ENCODE measurements at places on chromosomes 3 and 15.

DNA sequence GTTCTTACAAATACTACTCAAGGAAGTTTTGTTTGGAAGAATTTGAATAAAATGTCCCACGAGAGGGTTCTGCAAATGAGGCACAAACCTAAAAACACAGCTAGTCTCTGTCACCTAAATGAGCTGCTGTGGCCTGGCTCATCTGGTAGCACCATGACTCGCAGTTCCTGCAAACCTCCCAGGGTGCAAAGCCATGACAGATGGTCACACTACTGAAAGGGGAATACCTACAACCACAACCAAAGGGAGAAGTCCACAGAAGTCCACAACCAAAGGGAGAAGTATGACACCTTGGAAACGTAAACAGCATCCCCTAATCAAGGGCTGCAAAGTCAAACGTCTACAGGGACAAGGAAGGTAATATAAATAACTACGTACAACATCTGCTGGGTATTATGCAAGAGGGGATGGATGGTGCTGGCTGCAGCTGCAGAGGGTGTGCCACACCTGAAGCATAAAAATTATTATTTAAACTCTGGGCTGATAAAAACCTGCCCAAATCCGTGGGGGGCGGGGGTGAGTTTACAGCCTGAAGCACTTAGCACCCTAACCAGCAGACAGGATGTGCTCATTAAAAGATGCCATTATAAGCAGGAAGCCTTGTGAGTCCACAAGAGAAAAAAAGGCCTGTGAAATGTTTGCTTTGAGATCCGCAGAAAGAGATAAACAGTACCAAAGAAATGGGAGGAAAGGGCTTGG is 184.0 kb downstream of the MAGI1 start:
- DNase-seq = peak; percentile 18

DNA sequence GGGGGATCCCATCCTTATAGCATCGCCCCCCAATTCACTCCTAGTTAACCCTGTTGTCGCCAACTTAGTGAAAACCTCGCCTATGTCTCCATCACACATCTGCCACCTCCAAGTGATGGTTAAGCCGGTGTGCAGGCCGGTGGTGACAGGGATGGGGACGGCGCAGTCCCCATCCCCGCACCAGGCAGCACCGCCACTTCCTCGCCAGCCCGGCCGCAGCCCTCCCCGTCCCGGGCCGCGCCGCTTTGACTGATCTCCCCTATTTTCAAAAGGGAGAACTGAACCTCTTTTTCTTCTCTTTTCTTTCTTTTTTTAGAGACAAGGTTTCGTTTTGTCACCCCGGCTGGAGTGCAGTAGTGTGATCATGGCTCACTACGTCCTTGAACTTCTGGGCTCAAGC is 11.3 kb upstream of the MOBP start:
- no peak for DNase-seq

DNA sequence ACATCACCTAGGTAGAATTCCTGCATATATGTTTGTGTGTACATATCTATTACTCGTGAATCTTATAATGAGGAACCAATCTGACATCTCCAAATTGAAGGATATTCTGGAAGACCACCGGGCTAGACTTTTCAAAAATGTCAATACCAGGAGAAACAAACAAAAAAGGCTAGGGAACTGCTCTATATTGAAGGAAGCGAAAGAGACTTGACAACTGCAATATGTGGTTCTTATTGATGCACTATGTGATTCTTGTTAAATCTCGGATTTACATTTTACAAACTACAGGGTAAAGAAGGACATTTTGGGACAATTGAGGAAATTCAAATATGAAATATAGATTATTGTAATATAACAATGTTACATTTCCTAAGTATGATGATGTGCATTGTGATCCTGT is 137.5 kb upstream of the CCDC54 start:
- no peak for DNase-seq

DNA sequence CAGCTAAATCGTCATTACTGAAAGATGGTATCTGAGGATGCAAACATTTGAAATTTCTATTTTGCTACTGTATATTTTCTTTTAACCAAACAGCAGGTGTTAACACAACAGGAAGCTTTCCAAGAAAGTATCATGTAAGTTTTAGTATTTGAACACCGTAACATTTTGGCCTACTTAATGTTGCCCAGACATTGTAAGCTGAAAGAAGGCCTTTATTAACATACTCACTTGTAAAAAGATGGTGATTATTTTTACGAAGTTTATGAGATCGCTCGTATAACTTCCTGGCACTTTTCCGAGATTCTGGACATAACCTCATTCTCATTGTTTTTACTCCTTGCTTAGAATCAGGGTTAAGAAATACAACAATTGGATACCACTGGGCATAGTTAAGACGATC is 95.7 kb downstream of the TJP1 start:
- DNase-seq = no peak

DNA sequence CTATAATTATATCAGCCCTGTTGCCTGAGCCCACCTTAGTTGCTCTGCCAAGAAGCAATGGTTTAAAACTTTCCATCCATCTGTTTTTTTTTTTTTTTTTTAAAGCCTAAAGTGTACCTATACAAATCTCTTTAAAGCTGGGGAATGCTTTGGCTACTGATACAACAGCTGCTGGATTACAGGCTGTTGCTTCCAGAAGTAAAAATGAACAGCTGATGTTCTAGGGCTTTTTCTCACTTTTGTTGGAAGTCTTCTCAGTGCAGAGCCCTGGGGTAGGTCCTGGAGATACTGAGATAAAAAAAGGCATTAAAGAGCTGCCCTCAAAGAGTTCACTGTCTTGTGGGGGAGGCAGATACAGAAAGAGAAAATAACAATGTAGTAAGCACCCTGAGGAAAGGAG is 218.1 kb downstream of the NLGN1 start:
- DNase-seq = no peak

DNA sequence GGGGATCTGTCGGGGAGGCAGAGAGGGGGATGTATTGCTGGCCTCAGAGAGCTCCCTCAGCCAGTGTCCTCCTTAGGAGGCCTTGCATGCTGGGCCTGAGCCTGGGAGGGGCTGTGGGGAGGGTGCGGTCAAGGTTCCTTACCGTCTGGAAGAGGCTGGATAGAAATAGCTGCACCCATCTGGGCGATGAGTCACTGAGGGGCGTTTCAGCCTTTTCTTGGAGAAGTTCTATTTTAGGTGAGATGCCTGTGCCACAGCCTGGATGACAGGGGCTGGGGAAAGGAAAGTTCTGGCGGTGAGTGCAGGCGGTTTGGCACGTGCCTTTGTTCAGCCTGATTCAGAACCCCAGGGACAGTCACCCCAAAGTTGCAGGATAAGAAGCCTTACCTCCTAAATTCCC is 35.7 kb upstream of the APEH start:
- DNase-seq = peak; percentile 86

- DNase-seq = no peak
These were observed 148.1 kb downstream of the LMLN start for GRCh38 chr3:198107840-198108734.

GRCh38 chr15:82805994-82806406 is at the start of gene FSD2:
Gene FSD2 (minus strand): TSS chr15:82806069. CDS start chr15:82787390, 18,679 bp downstream.
- peak; percentile 86 for DNase-seq

- DNase-seq = no peak
These were observed 20.2 kb downstream of the CFAP44 start for GRCh38 chr3:113421082-113421481.

- no peak for DNase-seq
These were observed 64.2 kb upstream of the LCTL start for GRCh38 chr15:66629817-66630576.

DNA sequence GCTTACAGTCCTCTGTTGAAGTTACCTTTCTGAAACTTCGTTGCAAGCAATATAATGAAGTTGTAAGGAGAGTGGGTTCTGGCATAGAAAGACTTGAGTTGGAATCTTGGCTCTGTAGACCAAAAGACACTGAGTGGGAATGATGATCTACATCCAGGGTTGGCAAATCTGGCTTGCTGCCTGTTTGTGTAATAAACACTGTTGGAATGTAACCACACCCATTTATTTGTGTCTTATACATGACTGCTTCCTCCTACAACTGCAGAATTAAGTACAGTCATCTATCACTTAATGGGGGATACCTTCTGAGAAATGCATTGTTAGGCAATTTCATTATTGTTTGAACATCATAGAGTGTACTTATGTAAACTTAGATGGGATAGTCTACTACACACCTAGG is 178.4 kb upstream of the SUCLG2 start:
- DNase-seq = no peak

- DNase-seq = no peak
These were observed 1.7 kb downstream of the TIMP4 start for GRCh38 chr3:12157026-12157425.

GRCh38 chr3:145197051-145197820 is 963.7 kb downstream of the PLOD2 start:
- DNase-seq = no peak

DNA sequence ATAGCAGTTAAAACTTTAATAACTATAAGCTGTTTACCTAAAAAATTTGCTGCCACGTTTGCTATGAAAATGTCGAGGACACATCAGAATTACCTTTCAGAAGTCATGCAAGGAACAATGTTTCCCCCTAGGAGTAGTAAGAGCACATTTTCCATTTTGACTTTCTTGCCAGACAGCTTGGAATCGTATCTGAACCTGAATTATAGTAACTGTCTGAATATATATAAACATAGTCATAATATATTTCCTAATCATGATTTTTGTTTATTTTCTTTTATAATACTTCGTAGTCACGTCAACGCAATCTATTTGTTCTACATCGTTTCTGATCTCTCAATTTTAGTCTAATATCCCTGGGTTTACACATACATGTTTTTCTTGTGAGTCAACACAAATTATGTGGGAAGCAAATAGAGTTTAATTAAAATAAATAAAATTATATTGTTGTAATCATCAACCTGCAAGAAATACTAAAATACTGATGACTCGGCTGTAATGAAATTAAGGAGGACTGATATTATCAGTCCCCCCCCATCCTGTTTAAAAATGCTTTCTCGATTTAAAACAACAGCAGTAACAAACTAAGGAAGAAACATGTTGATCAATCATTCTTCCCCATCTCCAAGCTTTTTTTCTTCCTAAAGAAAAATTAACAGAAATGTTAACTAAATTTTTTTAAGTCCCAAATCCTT is 78.4 kb downstream of the MME start:
- DNase-seq = no peak

DNA sequence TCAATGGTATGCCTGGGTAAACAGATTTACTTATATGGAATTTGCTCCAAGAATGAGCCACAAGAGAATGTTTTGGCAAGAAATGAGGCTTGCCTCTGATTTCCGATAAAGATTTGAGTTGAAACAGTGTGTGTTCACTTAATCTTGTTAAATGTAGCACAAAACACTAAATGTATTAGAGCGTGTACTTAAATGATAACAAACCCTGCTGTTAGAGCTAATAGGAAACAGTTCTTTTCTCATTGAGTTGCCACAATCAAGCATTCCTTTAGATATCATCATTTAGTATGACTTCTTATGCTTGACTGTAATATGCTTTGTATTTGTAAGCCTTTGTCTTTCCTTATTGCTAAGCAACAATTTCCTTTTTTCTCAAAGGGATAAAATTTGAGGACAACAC is 353.6 kb upstream of the ZNF717 start:
- no peak for DNase-seq

GRCh38 chr3:9214599-9214998 is 34.8 kb downstream of the SRGAP3 start:
- DNase-seq = no peak

DNA sequence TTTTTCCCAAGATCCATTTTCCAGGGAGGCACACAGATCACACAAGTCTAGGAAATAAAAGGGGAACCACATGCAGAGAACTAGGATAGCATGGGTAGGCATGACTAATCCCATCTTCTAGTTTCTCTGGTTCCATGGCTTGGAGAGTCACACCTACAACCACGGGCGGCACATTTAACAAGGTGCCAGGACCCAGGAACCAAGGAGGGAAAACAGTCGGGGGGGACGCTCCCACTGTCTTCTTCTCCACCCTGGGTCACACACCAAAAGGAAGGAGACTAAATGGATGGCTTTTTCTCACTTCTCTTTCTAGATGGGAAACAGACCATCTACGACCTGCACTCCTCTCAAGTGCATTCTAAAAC is 4.6 kb upstream of the SMCO1 start:
- no peak for DNase-seq

DNA sequence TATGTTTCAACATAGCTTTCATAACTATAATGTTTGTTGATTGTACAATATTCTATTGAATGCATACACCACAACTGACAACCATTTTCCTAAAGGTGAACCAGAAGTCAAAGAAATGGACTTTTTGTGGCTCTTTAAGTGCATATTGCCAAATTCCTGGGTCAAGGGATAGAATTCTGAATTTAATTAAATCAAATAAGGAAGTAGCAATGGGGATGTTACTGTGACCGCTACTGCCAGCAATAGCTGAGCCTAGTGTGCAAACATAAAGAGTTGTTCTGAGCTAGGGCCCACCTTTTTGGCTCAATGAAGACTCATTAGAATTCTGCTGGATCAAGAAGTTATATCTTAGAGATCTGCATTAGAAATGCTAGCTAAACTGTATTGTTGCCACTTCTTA is 17.3 kb upstream of the KBTBD8 start:
- DNase-seq = peak; percentile 55

DNA sequence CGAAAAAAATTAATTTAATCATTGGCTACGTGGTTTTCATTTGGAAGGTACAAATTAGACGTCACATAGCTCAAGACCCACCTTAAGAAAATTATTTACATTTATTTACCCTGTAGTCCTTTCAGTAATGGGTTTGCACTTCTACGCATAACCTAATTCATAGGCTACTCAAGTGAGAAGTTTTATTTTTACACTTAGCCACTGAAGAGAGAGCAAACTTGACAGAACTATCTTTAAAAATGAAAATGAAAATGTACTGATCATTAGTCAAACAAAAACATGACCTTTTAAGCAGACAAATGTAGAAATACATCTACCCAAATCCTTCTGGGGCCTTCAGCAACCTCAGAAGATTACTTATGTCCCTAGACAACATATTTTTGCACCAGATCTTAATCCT is 269.4 kb upstream of the TTC14 start:
- DNase-seq = no peak

- DNase-seq = peak; percentile 52
These were observed 27.2 kb downstream of the INTS14 start for GRCh38 chr15:65583701-65584100.

- peak; percentile 87 for DNase-seq
These were observed 140.2 kb downstream of the CACNA2D3 start for GRCh38 chr3:54262541-54262940.

DNA sequence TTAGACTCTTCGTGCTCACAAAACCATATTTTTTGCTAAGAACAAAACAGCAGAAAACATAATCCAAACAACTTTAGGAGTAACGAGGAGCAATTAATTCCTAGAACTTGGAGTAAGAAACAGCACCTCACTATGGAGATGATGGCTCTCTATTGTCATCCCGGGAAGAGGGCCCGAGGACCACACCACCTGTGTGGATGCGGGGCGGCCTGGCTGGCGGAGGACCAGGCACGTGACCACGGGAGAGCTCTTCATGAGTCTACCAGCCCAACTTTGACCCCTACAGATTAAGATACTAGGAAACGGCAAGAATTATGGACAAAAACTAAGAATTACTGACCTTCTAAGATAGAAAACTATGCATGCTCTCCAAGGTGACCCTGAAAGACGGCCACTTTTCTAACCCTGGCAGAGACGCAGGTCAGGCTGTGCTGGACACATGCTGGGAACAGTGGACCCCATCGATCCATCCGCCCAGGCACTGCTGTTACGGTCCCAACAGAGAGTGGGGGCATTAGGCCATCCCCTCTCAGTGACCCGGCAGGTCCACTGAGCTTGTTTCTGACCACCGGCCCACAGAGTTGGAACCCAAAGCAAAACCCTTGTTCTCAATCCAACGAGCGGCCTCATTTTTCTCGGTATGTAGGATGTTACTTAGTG is 13.1 kb upstream of the OCA2 start:
- no peak for DNase-seq

- peak; percentile 39 for DNase-seq
These were observed 26.4 kb downstream of the GNB5 start for GRCh38 chr15:52164631-52165265.
